ENCODE measurements at places on chromosomes 6 and 20. TPM values are rescaled to one million over a fixed set of nuclear protein-coding genes. Genes with fewer than 3 reads are reported as not detected.

Gene PLA2G7
- polyA plus RNA-seq = not detected

Gene OXT
- not detected for polyA plus RNA-seq

Gene PTGIS
- not detected for polyA plus RNA-seq

Gene VWA7
- polyA plus RNA-seq = 3.3 TPM

Gene SLC22A7
- polyA plus RNA-seq = 5.3 TPM

Gene LYRM2
- polyA plus RNA-seq = 17.8 TPM

Gene BPIFA1
- not detected for polyA plus RNA-seq

Gene PHACTR1
- not detected for polyA plus RNA-seq
